Right cardiac atrium (tissue), 5 donors: ENCODE measurements at places on chromosomes 4 and X. TPM values are rescaled to one million over a fixed set of nuclear protein-coding genes. Genes with fewer than 3 reads are reported as not detected.
A peak's percentile ranks its signal among the peaks of the same experiment; 100 is the strongest.

- no peak for DNase-seq
Measured at GRCh38 chr4:173247321-173247720, 78.7 kb downstream of the GALNT7 start.

GRCh38 chr4:168849030-168849675 is 160.9 kb downstream of the CBR4 start:
- no peak for DNase-seq

DNA sequence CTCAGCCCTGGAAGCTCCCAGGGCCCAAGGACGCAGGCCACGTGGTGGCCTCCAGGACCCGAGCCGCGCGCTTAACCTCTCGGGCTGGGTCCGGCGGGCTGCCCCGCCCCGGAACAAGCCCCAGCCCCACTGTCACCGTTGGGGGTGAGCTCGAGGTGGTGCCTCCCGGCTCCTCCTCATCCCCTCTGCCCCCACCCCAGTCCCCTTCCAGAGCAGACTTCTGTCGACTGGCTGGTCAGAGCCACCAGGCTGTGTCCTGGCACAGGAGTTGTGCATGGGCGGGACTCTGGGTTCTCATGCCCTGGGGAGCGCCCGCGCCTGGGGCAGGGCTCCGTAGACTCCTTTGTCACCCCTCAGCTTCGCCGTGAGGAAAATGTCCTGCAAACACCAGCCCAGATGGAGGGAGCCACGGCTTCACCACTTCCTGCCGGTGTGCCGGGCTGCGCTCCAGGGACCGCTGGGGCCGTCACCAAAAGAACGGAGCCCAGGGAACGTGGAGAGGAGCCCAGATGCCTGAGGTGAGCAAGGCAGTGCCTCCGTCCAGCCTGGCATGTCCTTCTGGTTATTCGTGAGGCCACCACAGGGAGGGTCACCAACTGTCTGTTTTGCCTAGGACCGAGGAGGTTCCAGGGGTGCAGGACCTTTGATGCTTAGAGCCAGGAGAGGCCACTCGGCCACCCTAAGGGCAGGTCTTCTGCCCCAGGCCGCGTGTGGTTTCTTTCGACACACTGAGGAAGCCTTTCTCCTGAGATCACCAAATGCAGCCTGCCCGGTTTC is 7.1 kb upstream of the RGS12 start:
- DNase-seq = peak; percentile 67

The DRP2 gene
- total RNA-seq = 0.03 TPM

The MGST2 gene
- 98.1 TPM for total RNA-seq

- peak; percentile 85 for DNase-seq
Measured at GRCh38 chr4:138561906-138562305, 319.8 kb upstream of the SLC7A11 start.

The MAGEA8 gene
- total RNA-seq = not detected

GRCh38 chr4:81627590-81627989 is 155.9 kb upstream of the RASGEF1B start:
- no peak for DNase-seq

DNA sequence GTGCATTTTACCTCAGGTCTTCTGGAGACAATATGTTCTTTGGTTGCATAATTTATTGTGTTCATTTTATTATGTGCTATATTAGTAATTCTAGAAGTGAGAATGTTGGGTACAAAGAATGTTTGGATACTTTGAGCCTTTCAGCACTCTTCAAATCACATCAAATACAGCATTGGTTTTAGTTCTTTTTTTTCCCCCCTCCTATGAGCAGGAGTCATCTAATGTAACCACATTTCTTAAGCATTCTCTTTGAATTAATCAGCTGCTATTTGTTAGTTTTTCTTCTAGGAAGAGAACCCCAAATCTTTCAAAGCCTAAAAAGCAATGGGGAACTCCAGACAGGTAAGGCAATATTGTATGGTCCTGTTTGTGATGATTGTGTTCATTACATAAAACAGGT is 46.7 kb downstream of the ARL9 start:
- no peak for DNase-seq

The MFAP3L gene
- total RNA-seq = 4.4 TPM

DNA sequence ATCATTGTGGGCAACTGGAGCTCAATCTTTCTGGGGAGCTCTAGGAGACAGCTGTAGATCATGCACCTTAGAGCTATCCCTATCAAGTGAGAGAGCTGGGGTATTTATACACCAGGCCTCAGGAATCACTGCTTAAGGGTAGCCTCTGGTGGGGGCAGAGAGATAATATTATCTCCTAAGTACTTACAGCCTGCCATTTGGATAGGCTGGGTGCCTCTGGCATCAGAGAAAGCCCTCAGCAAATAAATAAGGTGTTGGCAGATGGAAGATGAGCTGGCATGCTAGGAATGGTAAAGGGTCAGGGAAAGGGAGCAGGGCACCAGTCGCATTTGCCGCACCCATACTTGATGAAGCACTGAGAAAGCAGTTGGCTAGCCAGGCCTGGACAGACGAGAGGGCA is 75.9 kb downstream of the HCCS start:
- DNase-seq = peak; percentile 40

DNA sequence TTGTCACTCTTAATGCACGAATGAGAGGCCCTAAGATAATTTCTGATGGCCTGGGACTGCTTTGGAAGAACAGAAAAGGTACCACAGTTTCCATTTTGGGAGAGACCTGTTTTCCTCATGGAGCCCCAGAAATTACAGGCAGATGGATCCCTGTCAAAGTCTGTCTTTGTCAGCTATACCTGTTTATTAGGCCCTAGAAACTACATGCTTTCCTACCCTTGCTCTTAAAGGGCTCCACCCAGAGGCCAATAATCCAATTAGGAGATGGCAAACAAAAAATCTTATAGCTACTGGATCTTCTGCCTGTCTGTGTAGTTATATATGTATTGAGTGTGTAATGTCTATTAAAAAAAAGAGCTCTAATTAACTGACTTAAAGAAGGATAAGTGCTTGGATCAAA is 141.3 kb downstream of the NR3C2 start:
- DNase-seq = no peak

The RTL3 gene
- total RNA-seq = not detected

DNA sequence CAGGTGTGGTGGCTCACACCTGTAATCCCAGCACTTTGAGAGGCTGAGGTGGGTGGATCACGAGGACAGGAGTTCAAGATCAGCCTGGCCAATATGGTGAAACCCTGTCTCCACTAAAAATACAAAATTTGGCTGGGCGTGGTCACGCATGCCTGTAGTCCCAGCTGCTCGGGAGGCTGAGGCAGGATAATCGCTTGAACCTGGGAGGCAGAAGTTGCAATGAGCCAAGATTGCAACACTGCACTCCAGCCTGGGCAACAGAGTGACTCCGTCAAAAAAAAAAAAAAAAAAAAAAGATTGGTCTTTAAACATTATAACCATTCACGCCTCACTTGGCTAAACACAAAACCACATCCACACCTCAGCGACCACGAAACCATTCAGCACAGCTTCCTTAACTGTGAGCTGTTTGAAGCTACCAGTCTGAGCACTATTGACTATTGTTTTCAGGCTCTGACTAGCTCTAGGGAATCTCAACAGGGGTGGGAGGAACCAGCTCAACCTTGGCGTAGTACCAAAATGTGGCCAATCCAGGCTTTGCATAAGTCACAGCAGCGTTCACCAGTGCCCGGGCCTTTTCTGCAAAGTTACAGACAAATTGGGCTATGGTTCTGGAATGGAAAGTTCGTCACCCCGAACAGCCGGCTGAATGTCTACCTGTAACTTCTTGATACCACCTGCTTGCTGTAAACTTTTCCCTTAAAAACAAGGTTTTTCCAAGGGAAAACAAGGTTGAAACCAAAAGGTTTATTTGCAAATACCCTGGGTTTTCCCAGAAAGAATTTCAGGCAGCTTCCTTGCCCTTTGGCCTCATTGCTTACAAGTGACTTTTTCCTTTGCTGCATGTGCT is 73.6 kb upstream of the DHX15 start:
- peak; percentile 70 for DNase-seq

GRCh38 chrX:1452516-1453394 is at the start of gene ASMTL:
Gene ASMTL, minus strand, starts transcription at chrX:1452909. Its CDS starts 69 bp downstream, at chrX:1452840.
- peak; percentile 100 for DNase-seq

GRCh38 chr4:137677863-137678262 is 145.6 kb upstream of the PCDH18 start:
- DNase-seq = no peak

GRCh38 chrX:22758807-22759481 is 240.8 kb upstream of the DDX53 start:
- DNase-seq = no peak

The ANK2 gene
- total RNA-seq = 353 TPM

The STK26 gene
- total RNA-seq = 1.7 TPM

- no peak for DNase-seq
Measured at GRCh38 chrX:80810365-80810978, 795 bp upstream of the BRWD3 start.

DNA sequence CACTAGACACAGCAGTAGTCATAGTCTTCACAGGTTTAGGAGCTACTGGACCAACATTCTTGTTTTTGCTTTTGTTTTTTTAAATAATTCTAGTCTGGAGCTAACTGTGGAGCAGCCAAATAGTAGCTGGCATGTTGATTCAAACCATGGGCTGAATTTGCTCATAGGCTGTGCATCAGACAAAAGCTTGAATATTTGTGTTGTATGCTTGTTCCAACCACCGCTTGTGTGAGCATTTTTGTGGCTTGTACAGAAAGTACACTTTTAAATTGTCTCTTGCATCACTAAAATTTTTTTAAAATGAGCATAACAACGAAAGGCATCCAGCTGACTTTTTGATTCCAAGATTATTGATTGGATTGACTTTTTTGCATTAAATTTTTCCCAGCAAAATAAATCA is 39.6 kb downstream of the CCNI start:
- no peak for DNase-seq

The PNMA6A gene
- total RNA-seq = 2.9 TPM

The PPM1K gene
- 109 TPM for total RNA-seq

- DNase-seq = no peak
Measured at GRCh38 chr4:105306158-105306781, 159.6 kb downstream of the TET2 start.

DNA sequence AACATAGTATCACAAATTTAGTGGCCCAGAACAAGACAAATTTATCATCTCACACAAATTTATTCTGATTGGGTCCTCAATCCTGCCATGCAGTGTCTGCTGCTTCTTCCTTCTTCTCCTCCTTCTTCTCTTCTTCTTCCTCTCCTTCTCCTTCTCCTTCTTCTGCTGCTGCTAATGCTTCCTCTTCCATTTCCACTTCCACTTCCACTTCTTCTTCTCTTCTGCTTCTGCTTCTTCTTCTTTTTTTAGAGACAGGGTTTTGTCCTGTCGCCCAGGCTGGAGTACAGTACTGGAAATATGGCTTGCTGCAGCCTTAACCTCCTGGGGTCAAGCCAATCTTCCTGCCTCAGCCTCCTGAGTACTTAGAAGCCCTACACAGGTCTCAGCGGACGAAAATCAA is 37.5 kb downstream of the FGFBP1 start:
- no peak for DNase-seq

The TMSB15A gene
- 0.71 TPM for total RNA-seq

- DNase-seq = peak; percentile 70
Measured at GRCh38 chrX:153924149-153924861, 1.8 kb downstream of the ARHGAP4 start.

- DNase-seq = no peak
Measured at GRCh38 chr4:142366769-142367181, 479.3 kb downstream of the INPP4B start.

The CSN1S1 gene
- not detected for total RNA-seq

The CFI gene
- 14.8 TPM for total RNA-seq

DNA sequence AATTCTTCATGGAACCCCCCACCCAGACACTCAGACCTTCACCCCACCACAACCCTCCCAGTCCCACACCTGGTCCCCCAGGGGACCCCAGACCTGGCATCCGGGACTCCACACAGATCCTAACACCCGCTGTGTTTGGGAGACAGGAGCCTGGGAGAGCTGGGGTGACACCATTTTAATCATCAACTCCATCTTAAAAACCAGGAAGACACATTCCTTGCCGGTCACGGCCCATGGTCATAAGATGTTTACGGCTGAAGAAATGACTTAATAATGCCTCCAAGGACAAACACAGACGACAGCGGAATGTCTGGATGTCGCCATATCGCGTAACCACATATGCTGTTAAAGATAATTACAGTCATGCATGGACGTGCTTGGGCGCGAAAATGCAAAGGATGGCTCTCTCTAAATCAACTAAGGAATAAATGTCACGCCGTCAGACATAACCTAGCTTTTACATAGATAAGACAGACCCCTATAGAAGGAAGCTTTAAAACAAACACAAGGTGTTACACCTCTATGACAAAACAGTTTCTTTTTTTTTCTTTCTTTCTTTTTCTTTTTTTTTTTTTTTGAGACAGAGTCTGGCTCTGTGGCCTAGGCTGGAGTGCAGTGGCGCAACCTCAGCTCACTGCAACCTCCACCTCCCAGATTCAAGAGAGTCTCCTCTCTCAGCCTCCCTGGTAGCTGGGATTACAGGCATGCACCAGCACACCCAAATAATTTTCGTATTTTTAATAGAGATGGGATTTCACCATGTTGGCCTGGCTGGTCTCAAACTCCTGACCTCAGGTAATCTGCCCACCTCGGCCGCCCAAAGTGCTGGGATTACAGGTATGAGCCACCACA is 2.1 kb upstream of the DHRSX start:
- DNase-seq = peak; percentile 43
